ENCODE measurements at places on chromosomes 5 and 9.

- DNase-seq, result no peak
Measured at GRCh38 chr5:8907168-8907868, 638.6 kb downstream of the SEMA5A start.

- no peak for DNase-seq
Measured at GRCh38 chr9:130453487-130453886, 8.7 kb downstream of the ASS1 start.

DNA sequence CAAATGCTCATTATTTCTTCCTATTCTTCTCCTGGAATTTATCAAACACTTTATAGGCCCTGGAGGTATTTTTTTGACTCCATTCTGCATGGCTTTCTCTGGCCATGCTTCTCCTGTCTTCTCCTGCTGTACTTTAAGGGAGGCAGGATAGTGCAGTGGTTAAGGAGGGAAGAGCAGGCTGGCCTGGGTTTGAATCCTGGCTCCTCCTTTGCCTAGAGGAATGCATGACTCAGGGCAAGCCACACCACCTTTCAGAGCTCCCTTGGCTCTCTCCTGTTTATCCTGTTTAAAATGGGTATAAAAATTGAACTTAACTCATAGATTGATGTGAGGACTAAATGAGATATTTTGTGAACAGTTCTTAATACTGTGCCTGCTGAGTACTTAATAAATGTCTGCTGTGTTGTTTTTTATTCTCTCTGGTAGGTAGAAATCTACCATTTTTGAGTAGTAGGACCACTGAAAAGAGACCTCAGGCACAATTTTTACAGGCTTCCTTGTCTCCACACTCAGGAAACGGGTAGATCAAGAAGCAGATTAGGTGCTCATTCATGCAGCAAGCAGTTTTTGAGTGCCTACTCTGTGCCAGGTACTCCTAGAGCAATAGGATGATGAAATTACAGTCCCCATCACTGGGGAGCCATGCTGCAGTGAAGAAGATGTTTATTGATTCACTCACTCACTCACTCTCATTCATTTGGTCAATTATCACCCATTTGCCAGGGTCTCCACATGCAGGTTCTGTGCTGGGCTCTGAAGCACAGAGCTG lies 32.7 kb upstream of the ARAP3 start:
- DNase-seq, result no peak

GRCh38 chr9:36550135-36550534 lies 22.6 kb upstream of the MELK start:
- no peak for DNase-seq

GRCh38 chr5:81842795-81843398 lies 92.0 kb upstream of the SSBP2 start:
- DNase-seq, result no peak

DNA sequence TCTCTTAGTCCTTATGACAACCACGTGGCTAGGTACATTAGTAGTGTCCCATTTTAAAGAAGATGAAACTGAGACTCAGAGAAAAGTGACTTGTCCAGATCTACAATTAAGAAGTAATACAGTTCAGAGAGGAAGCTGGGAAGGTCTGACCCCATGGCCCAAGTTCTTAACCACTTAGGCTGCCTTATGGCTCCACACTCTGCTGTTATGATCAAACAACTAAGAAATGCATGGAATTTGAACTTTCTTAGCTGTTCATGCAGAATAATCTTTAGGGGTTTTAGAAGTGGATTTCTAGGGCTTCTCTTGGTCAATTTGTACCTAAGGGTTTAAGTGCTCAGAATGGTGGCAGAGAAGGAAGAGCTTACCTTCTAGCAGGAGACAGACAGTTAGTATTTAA lies 128.0 kb upstream of the MSX2 start:
- no peak for DNase-seq

DNA sequence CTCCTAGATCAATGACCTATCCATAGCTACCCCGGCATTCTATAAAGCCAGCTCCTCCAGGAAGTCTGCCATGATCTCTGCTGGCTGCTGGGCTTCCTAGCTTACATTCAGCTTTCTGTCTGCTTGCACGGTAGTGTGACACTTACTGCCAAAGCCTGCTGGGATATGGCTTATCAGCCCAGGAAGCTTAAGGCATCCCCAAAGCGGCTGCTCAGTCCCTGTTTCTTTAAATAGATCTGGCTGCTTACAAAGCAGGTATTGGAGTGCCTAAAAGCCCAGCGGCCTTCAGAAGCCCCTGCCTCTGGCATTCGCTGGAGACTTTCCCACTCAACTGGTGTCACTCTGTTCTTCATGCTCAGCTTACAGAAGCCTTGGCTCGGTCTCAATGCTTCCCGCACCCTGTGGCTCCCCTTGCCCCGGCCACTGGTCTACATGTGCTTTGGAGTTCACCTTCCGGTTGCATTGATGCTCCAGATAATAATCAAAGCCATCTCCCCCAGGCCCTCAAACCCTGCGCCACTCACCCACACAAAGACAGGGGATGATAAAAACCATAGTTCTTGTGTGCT lies 31.3 kb upstream of the STRBP start:
- no peak for DNase-seq

- no peak for DNase-seq
Measured at GRCh38 chr9:133570691-133571080, 36.2 kb downstream of the ADAMTSL2 start.

GRCh38 chr9:130053504-130054324 lies at the start of gene GPR107:
Gene GPR107 (plus strand): TSS chr9:130053906. CDS start chr9:130053933, 27 bp downstream.
- peak; percentile 66 for DNase-seq

DNA sequence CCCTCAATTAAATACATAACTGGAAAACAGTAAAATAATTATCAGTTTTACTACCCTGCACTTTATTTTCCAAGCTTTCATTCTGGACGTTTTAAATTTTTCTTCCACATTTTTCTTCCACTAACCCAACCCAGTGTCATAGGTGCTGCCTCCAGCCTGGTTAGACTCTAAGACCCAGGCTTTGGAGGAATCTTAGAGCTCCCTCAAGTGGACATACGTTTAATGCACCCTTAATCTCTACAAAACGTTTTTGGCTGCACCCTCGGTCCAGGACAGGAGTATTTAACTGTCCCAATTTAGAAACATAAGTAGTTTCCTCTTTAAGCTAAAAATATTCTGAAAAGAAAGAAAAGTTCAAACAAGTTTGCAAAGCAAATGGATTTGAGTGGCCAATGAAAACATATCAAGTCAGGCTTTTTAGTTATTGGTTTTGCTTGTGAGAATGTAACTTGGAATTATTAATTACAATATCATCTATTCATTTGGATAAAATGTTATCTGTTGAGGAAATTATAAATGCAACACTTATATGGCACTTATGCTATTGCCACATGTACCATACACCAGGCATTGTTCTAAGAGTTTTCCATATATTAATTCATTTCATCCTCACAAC lies 38.9 kb downstream of the CDH6 start:
- DNase-seq, result no peak

DNA sequence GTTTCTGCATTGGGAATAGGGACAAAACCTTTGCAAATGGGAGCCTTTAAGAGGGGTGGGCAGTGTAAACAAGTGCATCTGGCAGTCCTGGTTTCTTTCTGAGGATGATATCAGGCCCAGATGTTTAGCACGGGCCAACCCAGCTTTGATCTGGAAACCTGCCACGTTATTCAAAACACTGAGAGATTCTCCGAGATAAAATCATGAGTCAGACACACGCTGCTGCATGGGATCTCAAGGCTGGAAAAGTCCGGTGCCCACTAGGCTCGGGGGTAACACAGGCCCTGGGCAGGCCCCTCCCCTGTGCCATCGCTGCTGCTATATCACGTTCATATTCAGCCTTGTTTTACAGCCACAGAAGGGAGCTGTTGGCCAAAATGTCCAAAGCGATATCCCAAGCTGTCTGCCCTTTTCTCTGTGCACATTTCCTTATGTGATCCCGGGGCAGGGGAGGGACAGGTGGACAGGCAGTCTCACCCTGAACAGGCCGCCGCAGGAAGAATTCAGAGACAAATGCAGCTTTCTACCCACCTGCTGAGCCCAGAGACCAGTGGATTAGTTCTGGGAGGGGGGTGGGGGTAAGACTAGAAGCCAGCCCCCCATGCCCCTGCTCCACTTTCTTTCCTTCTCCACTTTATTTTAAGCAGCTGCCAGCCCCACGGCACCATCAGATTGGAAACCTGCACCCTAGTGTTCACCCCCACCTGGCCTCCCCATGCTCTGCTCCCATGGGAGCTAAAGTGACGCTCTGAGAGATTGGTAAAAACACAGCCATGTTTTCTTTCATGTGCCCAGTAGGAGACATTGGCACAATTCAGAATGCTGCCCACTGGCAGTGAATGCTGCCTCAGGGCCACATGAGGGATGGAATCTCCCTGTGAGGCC lies 63.1 kb downstream of the TMOD1 start:
- DNase-seq, result no peak

DNA sequence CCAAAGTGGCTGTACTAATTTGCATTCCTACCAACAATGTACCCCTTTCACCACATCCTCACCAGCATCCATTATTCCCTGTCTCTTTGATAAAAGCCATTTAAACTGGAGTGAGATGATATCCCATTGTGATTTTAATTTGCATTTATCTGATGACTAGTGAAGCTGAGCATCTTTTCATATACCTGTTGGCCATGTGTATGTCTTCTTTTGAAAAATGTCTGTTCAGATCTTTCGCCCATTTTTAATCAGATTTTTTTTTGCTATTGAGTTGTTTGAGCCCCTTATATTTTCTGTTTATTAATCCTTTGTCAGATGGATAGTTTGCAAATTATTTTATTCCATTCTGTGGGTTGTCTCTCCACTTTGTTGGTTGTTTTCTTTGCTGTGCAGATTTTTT lies 121.0 kb upstream of the LRRTM2 start:
- DNase-seq, result no peak

DNA sequence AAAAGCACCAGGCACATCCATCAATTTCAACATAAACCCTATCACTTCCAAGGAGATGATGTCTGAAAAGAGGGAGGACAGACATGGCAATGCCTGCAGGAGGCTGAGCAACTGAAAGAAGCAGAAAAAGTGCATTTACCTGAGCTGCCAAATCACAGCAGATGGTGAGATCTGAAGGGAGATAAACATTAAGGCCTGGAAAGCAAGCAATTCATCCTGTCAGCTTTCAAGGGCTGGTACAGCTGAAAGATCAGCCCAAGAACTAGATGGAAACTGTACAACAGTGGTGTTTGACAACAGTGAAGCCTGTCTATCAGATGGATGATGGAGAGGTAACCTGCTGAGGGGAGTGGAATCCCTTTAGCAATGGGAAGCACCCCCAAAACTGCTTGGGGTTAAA lies 433.2 kb upstream of the ZNF608 start:
- no peak for DNase-seq

DNA sequence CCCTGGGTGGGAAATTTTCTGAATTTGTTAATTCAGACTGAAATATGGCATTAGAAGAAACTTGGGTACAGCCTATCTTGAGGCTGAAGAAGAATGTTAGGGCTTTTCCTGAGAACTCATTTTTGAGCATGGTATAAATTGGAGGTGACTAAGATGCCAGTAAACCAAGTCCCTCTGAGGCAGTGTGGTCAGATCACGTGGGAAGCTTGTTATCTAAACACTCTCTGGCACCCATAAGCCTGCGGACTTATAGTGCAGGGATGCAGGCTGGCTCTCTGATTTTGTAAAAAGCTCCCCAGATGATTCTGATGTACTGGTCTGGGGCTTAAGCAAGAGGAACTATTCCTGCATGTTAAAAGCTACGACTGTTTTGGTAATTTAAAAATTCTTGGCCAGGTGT lies 34.3 kb downstream of the MTMR12 start:
- DNase-seq, result no peak

- no peak for DNase-seq
Measured at GRCh38 chr5:40678460-40679147, 1.1 kb upstream of the PTGER4 start.

- no peak for DNase-seq
Measured at GRCh38 chr5:10469253-10470050, 27.8 kb downstream of the ROPN1L start.

- no peak for DNase-seq
Measured at GRCh38 chr9:26520141-26520540, 372.5 kb downstream of the CAAP1 start.

DNA sequence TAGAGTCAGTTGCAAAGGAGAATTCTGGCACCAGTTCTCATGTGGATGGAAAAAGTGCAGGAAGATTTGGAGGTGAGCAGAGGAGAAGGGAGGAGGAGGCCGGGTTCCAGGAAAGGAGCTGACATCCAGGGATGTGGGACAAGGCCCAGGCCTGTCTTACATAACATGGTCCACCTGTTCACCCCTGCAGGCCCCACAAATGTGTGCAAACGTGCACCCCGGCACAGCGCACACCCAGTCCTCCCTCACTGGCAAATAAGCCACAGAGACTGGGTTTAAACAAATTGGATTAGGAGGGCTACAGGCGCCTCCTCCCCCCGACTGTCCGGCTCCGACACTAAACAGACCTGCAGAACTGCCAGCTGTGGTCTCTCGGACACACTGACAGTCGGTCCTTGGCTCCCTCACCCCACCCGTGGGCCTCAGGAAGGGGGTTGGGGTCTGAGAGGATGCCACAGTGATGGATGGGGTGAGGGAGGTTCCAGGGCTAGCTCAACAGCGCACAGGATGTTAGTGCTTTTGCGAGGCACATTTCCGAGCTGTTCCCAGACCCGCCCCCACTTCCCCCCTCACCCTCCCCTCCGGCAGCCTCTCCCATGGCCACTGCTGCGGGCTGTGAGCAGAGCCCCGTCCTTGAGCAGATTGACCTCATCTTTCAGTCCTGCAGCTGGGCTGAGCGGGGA lies 43.4 kb upstream of the IL17B start:
- DNase-seq, result no peak

GRCh38 chr5:173581408-173582215 lies 34.8 kb downstream of the BOD1 start:
- DNase-seq, result peak; percentile 18

GRCh38 chr5:173602423-173602822 lies 14.0 kb downstream of the BOD1 start:
- DNase-seq, result no peak

DNA sequence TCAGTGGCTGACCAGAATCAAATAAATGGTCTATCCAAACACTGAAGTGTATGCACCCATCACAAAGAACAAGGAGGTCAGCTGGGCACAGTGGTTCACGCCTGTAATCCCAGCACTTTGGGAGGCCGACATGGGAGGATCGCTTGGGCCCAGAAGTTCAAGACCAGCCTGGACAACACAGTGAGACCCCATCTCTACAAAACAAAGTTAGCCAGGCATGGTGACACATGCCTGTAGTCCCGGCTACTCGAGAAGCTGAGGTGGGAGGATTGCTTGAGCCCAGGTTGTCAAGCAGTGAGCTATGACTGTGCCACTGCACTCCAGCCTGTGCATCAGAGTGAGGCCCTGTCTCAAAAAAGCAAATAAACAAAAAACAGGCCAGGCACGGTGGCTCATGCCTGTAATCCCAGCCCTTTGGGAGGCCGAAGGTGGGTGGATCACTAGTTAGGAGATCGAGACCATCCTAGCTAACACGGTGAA lies 40.5 kb downstream of the SEMA4D start:
- DNase-seq, result no peak

GRCh38 chr5:143372187-143372829 lies 31.2 kb downstream of the NR3C1 start:
- no peak for DNase-seq

GRCh38 chr5:102713682-102714231 lies 41.3 kb upstream of the PAM start:
- DNase-seq, result no peak

DNA sequence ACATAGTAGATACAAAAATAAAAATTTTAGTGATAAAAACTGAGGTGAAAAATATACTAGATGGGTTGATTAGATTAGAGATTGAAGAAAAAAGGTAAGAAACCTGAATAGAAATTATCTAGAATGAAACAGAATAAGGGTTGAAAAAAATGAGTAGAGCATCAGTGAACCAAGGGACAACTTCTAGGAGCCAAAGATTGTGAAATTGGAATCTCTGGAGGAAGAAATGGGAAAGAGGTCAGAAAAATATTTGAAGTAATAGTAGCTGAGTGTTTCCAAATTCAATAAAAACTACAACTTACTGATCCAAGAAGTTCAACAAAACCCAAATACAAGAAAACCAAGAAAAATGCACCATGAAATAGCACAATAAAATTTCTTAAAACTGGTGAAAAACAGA lies 116.6 kb upstream of the STARD4 start:
- no peak for DNase-seq
